Activated naive CD4-positive, alpha-beta T cell treated with anti-CD3 and anti-CD28 coated beads, Interleukin-2, amount 50 U/mL, for 72 hours (primary cell): ENCODE measurements at places on chromosomes 7 and 10. TPM values are rescaled to one million over a fixed set of nuclear protein-coding genes. Genes with fewer than 3 reads are reported as not detected.

GRCh38 chr7:159061674-159062212 is 82.9 kb downstream of the VIPR2 start:
- no peak for DNase-seq

- no peak for DNase-seq
Observed at GRCh38 chr7:99073839-99074446, 70.0 kb downstream of the SMURF1 start.

DNA sequence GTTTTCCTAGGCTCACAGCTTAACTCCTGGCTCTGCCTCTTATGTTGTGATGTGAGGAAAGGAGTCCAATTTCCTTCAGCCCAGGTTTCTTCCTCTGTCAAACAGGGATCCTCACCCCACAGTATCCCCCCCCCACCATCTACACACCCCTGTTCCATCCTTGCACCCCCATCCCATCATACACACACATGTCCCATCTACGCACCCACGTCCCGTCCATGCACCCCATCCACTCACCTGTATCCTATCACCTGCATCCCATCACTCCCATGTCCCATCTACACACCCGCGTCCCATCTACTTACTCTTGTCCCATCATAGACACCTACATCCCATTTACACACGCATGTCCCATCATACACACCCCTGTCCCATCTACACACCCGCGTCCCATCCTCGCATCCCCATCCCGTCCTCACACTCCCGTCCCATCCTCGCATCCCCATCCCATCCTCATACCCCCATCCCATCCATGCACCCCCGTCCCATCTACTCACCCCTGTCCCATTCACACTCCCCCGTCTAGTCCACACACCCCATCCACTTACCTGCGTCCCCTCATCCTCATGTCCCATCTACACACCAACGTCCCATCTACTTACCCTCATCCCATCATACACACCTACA is 117.3 kb downstream of the TRRAP start:
- DNase-seq: no peak

- DNase-seq: no peak
Observed at GRCh38 chr10:119608316-119609155, 11.8 kb upstream of the TIAL1 start.

DNA sequence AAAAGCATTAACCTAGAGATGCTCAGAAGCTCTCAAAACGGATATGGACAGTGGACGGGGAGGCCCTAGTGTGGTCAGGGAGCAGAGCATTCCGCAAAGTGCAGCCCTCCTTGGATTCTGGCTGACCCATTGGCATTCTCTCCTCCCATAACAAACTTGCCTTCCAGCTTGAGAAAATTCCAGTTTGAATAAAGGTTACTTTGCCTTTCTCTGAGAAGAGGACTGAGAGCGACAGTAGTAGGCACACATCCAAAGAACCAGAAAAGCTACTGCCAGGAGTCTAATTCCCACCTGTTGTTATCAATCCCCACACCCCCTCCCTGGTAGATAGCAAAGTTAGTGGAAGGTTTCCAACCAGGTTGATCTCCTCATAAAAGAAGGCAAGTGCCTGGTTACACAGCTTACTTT is 84.7 kb upstream of the TRIL start:
- no peak for DNase-seq

- no peak for DNase-seq
Observed at GRCh38 chr10:12934777-12935176, 66.7 kb downstream of the CCDC3 start.

GRCh38 chr10:77620731-77621130 is 16.9 kb downstream of the KCNMA1 start:
- DNase-seq: no peak

DNA sequence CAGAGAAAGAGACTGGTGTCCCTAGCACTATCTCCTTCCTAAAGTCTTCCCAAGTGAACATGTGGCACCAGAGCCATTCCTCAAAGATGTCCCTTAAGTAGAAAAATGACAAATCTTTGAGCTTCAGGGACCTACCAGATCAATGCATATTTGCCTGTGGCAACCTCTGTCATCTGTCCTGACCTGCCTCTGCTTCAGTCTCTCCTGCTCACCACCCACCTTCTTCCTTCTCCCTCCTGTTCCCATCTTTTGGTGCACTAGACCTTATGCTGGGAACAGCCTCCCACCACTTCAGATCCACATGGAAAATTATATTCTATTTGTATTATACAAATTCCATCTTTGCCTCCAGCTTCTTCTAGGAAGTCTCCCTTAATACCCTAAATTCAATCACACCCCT is 386.4 kb downstream of the PLXNA4 start:
- no peak for DNase-seq

The PTPRE gene
- total RNA-seq: 55.5 TPM

The HMX3 gene
- 0.20 TPM for total RNA-seq

DNA sequence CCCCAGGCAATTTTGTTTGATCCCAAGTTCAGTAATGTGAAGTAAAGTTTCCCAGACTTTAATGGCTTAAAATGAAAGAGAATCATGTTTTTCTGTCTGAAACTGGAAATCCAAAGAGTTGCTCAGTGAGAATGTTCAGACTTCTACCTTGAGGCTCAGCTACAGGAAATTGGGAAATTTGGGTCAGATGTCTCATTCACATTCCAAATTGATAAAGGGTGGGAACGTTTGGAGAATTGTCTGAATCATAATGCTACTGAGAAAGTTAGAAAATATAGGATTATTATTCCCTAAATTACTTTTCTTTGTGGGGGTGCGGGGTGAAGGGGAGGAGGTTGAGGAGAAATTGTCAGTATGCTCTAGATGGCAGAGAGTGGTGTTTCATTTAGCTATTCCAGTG is 773.9 kb downstream of the LRMDA start:
- no peak for DNase-seq

DNA sequence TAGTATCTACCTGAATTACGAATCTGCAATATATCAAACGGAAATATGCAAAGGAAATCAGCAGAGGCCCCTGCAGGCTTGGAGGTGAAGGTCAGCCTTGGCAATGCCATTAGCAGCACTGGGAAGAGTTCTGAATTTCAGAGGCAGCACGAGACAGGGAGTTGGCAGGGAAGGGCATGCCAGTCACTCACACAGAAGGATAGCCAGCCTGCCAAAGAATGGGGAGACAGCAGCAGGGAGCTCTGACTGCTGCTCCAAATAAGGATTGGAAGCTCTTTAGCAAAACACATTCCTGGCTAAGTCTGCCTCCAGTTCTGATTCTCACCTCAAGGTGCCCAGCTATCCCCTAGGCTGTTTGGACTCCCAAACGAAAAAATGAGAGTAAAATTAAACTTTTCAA is 188.0 kb downstream of the PDE1C start:
- no peak for DNase-seq

- DNase-seq: peak; percentile 26
Observed at GRCh38 chr7:155529346-155529745, 17.0 kb downstream of the CNPY1 start.

The HOXA11 gene
- not detected for total RNA-seq

The CALHM3 gene
- not detected for total RNA-seq

DNA sequence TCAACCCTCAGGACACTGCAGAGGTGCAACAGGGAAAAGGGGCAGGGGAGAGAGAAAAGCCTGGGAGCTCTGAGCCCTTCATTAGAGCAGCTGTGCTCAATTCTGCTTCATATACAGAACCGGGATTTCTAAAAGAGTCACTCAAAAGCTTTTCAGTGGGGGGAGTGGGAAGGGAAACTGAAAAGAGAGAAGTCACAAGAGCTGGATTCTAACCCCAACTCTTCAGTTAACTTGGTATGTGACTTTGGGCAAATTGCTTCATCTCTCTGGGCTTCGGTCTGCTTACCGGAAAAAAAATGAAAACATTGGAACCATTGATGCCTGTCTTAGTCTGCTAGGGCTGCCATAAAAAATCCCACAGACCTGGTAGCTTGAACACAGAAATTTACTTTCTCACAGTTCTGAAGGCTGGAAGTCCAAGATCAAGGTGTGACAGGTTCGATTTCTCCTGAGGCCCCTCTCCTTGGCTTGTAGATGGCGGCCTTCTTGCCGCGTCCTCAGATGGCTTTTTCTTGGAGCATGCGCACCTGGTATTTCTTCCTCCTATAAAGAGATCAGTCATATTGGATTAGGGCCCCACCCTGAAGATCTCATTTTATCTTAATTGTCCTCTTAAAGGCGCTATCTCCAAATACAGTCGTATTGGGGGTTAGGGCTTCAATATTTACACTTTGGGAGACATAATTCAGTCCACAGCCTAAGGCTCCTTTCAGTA is 118.3 kb upstream of the KMT2E start:
- no peak for DNase-seq

GRCh38 chr7:32330602-32331001 is 159.6 kb downstream of the LSM5 start:
- DNase-seq: no peak

- no peak for DNase-seq
Observed at GRCh38 chr7:47473499-47474210, 108.3 kb downstream of the TNS3 start.

The PTF1A gene
- not detected for total RNA-seq

- DNase-seq: no peak
Observed at GRCh38 chr7:27170426-27171324, 3.4 kb downstream of the HOXA10 start.

The ATG9B gene
- total RNA-seq: 1.1 TPM

The GALNT17 gene
- total RNA-seq: not detected

DNA sequence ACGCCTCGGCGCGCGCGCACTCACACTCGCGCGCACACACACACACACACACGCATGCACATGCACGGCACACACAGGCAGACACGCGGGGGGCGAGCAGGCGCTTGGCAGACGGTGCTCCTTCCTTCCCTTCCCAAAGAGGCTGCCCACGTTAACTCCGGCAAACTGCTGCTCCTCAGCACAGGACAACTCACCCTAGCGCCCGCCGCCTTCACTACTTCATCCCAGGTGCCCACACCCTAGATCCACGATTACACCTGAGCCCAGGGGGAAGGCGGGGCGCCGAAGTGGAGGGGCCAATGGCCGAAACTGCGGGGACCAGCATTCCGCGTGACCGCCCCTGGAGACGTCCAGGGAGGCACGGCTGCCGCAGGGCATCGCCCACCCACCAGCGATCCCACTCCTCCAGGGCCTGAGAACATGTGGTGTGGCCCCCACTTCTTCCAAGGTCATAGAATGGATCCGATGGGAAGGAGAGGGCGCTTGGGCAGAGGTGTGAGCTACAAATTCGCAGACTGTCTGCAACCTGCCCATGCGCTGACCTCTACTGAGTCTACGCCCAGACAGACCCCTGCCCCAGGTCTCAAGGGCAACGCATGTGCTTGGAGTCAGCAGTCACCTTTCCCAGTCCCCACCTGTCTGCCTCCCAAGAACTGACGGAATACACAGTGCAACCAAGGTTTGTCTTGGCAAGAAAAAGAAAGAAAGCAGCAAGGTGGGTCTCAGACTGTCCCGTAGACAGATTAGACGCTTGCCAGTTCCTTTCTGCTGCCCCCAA is 74.6 kb downstream of the CALN1 start:
- no peak for DNase-seq

DNA sequence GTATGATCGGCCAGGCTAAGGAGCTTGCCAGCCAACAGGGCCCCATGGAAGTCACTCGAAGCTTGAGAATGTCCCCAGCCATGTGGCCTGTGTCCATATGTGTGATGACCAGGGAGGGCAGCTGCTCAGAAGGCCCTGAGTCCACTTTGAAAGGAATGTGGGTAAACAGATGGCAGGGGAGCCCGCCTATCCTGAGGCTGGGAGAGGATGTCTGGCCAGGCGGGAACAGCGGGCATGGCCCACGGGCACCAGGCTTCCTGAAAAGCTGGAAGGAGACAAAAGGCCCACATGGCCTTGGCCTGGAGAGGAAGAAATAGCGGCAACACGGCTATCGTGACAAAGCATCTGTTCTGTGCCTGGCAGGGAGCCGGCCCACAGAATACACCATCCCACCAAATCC is 137.9 kb upstream of the PPIF start:
- no peak for DNase-seq

The MEST gene
- total RNA-seq: 2.5 TPM

- DNase-seq: no peak
Observed at GRCh38 chr7:5605775-5606634, 175.5 kb downstream of the RNF216 start.

- DNase-seq: no peak
Observed at GRCh38 chr10:3146289-3146688, 26.3 kb downstream of the PITRM1 start.

DNA sequence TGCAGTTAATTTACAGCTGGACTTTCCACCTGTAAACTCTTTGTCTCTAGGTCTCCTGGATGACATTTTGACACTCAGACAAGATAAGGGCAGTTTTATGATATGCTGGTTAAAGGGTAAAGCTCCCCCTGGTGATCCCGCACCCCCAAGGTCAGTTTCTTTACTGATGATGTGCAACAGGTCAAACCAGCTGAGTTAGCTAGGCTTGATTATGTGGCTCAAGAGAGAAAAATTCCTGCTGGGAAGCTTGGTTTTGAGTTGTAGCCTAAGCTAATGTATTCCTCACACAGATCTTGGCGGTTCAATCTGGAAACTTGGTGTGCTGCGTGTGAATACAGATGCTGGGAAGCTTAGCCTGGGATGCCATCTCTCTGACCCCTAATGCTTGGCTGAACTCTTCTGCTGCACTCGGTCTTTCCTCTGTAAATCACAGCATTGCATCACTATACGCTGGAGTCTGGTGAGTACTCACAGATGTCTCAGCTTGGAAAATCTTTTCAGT is 11.4 kb upstream of the AKR1D1 start:
- no peak for DNase-seq

- DNase-seq: peak; percentile 74
Observed at GRCh38 chr10:3071405-3072198, 4.3 kb downstream of the PFKP start.

- no peak for DNase-seq
Observed at GRCh38 chr10:51063659-51064535, 10.4 kb upstream of the PRKG1 start.

DNA sequence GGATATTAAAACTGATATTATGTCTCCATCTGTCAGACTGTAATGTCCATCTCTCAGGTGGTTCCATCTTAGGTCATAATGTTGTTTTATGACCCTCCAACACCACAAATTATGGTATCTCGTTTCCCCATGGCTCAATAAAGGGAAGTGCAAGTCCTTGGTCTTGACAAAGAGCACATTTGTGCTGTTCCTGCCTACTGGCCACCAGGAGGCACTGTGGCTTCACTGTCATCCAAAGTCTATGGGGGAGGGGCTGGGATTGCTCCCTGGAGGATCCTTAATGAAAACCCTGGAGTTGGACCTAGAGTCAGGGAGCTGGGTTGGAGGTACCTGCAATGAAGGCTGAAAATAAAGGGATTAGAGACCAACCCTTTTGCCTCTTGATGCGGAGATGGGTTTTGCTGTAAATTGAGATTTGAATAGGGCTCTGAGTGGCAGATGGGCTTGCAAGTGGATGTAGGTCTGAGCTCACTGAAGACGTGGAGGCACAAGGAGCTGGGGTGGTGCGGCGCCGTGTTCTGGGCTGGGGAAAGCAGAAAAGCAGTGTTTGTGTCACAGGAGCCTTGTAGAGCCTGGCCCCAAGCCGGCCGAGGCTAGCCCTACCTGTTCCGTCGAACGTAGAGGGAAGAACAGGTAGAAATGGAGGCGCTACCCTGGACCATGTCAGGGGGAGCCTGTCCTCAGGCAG is 180.5 kb upstream of the PRSS58 start:
- no peak for DNase-seq

The KEL gene
- total RNA-seq: 2.8 TPM
